IPS-NIHi11 (cell line): ENCODE measurements at places on chromosomes 1 and 21.
A peak's percentile ranks its signal among the peaks of the same experiment; 100 is the strongest.

GRCh38 chr1:214029796-214030195 lies 42.0 kb downstream of the PROX1 start:
- DNase-seq: no peak

GRCh38 chr1:39788758-39789570 lies at the start of gene BMP8B:
TSS of gene BMP8B (minus strand) at chr1:39788865. CDS start at chr1:39788485, 380 bp downstream.
- peak; percentile 84 for DNase-seq

GRCh38 chr1:108050911-108051629 lies 86.1 kb upstream of the VAV3 start:
- DNase-seq: no peak

DNA sequence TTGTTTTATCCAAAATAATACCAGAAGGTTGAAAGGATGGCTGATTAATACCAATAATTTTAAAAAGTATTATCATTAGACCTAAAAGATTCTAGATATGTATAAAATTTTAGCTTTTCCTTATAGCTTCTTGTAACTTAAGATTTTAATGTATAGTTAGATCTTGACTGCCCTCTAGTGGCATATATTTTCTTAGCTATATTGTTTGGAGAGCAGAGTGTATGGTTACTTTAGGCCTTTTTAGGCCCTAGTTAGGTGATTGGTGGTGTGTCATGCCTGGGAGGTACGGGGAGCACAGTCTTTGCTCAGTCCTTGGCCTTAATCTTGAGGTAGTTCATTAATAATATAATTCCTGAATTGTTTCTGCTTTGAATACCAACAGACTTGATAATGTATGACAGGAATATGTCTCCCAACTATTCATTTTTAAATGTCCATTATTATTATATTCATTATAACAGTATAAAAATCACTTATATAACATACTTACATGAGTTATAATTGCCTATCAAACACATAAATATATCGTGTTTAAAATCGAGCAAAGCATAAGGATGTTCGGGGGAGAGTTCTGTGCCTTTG lies 328.4 kb downstream of the ZP4 start:
- DNase-seq: peak; percentile 65

DNA sequence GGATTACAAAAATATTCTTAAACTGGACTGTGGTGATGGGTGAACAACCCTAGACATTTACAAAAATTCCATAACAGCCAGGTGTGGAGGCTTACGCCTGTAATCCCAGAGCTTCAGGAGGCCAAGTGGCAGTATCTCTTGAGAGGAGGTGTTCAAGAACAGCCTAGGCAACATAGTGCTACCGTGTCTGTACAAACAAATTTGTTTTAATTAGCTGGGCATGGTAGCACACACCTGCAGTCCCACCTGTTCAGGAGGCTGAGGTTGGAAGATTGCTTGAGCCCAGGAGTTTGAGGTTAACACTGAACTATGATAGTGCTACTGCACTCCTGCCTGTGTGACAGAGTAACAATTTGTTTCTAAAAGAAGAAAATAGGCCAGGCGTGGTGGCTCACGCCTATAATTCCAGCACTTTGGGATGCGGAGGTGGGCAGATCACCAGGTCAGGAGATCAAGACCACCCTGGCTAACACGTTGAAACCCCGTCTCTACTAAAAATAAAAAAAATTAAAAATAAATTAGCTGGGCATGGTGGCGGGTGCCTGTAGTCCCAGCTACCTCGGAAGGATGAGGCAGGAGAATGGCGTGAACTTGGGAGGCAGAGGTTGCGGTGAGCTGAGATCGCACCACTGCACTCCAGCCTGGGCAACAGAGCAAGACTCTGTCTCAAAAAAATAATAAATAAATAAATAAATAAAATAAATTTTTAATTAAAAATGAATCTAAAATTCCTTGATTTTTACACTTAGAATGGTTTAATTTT lies 37.1 kb downstream of the ARID4B start:
- DNase-seq: no peak

DNA sequence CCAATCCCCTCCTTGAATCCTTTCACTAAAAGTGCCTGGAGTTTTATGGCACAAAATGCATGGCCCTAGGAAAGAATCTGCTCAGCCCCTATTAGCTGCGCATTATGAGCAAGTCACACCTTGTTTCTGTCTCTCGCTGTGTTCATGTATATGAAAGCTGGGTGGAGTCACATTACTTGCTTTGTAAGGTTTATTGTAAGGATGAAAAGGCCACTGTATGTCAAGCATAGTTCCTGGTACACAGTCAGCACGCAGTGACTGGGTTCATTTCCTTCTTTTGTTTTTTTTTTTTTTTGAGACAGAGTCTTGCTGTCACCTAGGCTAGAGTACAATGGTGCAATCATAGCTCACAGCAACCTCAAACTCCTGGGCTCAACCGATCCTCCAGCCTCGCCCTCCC lies 6.7 kb upstream of the SLC9A1 start:
- DNase-seq: no peak

DNA sequence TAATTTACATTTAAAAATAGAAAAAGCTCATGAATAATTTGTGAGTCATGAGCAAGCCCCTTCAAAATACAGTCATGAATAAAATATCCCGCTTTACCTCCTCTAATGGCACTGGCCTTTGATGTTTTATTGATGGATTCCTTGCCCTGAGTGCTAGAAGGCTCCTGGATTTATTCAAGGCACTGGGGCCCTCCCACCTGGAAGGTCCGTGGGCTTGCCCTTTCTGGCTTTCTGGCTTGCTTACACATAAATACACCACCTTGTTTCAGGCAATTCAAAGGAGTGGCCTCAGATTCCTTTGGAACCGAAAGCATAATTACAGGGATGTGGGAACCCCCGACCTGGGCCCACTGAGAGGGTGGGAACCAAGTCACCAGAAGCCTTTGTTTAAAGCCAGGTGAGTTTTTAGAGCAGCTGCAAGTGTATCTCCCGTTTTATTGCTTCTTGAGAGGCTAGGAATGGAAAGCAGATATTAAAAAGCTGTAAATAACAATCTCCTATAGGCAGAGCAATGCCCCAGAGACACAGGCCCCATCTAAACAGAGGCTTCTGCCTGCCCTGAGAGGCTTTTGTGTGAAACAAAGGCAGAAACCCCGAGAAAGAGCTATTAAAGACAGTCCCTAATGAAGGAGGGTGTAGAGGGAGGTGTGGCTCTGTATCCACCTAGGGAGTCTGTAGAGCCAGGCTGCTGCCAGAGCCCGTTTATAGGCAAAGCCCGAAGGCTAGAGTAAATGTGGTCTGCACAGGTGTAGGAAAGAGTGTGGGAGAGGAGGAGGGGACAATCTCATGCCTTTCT lies 126.4 kb downstream of the FAM78B start:
- no peak for DNase-seq

GRCh38 chr1:212034516-212035122 lies 738 bp downstream of the INTS7 start:
- DNase-seq: no peak

GRCh38 chr1:235650341-235651169 lies 971 bp upstream of the GNG4 start:
- DNase-seq: peak; percentile 85

DNA sequence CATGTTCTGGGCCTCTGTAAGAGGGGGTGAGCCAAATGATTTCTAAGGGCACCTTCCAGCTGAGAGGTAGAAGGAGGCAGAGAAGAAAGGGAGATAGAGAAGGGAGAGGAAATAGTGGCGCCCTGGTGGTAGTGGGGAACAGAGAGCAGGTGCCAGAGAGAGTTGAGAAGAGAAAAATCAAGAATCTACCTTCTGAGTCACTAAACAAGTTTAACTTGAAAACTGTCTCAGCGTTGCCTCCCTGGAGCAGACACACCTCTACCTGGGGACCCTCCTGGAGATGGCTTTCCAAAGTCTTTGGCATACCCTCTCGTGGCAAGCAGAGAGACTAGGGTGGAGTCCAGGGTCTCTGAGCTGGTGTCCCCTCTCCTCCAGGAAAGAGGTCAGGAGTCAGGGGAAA lies 1.1 kb upstream of the SLC45A3 start:
- no peak for DNase-seq

GRCh38 chr1:113088972-113089371 lies 16.0 kb downstream of the LRIG2 start:
- no peak for DNase-seq
